NCI-H146 (cell line): ENCODE measurements at places on chromosomes 1 and 21.
A peak's percentile ranks its signal among the peaks of the same experiment; 100 is the strongest.

GRCh38 chr1:216310776-216311175, 112.5 kb downstream of the USH2A start:
- DNase-seq: peak; percentile 19

GRCh38 chr1:177945943-177946650, 23.8 kb downstream of the SEC16B start:
- DNase-seq: peak; percentile 54

GRCh38 chr21:18630446-18630845, 226.9 kb upstream of the TMPRSS15 start:
- no peak for DNase-seq

GRCh38 chr1:74908131-74908530, 175.2 kb downstream of the TYW3 start:
- DNase-seq: no peak

GRCh38 chr21:24955275-24955961, 651.9 kb downstream of the MRPL39 start:
- no peak for DNase-seq

- peak; percentile 57 for DNase-seq
These were observed 16.0 kb upstream of the LRRC7 start for GRCh38 chr1:69551476-69552324.

DNA sequence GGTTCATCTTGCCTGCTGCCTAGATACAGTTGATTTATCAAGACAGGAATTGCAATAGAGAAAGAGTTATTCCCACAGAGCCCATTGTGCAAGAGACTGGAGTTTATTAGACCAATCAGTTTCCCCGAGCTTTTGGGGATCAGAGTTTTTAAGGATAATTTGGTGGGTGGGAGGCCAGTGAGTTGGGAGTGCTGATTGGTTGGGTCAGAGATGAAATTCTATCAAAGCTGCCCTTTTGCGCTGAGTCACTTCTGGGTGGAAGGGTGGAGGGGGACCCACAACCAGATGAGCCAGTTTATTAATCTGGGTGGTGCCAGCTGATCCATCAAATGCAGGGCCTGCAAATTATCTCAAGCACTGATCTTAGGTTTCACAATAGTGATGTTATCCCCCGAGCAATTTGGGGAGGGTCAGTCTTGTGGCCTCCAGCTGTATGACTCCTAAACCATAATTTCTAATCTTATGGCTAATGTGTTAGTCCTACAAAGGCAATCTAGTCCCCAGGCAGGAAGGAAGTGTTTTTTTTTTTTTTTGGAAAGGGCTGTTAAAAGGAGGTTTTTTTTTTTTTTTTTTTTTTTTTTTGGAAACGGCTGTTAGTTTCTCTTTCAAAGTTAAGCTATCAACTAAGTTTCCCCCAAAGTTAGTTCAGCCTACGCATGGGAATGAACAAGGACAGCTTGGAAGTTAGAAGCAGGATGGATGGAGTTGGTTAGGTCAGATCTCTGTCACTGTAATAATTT, 7.4 kb downstream of the SLC16A4 start:
- DNase-seq: no peak

DNA sequence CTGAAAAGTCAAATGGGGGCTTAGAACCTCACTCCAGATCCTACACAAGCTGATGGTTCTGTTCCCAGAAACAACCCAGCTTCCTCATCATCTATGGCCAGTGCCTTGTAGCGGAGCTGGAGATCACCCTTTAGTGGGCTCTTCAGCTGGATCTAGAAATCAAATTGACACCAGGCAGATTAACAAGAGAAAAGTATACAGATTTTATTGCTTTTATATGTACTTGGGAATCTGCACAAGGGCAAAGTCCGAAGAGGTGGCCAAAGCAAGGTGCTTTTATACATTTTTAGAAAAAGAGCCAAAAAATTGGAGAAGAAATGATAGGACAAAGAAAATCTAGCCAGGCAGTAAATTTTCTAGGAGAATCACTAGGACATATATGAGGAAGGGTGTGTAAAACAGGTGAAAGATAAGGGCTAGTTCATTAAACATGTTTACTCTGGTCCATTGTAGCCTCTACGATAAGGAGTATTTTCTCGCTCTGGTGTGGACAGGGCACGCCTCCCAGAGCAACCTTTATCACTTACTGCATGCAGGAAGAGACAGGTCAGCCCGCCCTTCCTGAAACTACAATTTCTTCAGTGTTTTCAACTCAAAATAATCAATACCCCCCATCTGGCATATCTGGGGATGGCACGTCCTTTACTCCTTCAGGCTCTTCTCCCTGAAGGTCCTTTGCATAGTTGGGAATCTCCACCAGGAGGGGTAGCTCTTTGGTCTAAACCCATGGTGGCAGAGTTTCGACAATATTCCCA, 14.0 kb upstream of the LGALS8 start:
- peak; percentile 19 for DNase-seq

GRCh38 chr21:15552914-15553494, 176.8 kb upstream of the USP25 start:
- no peak for DNase-seq

GRCh38 chr1:14745001-14745720, 146.7 kb downstream of the KAZN start:
- peak; percentile 13 for DNase-seq

DNA sequence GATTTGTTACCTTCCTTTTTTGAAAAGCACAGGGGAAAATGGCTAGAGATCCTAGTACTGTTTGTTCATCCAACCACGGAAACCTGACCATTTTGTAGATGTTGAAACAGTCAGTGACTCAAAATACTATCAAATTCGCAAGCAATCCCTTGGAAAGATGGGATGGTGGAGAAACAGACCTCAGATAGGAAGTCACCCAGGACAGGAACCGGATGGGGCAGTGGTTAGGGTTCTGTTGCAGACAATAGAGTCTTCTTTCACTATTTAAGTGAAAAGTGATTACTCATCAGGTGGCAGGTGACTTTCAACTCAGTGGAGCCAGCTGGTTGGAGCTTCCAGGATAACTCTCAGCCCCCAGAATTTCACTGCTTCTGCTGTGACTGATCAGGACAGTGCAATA, 17.0 kb downstream of the LHX4 start:
- no peak for DNase-seq
